Stimulated activated CD8-positive, alpha-beta memory T cell treated with anti-CD3 and anti-CD28 coated beads, Interleukin-4, amount 100 ng/mL, for 1 hour (primary cell): ENCODE measurements at places on chromosomes 6 and 20.

- no peak for DNase-seq
These were observed 43.5 kb downstream of the SIRPA start for GRCh38 chr20:1938464-1939269.

- DNase-seq = no peak
These were observed 17.0 kb downstream of the CRISP1 start for GRCh38 chr6:49849213-49849907.

GRCh38 chr20:55143601-55144000 lies 668.2 kb downstream of the DOK5 start:
- no peak for DNase-seq

DNA sequence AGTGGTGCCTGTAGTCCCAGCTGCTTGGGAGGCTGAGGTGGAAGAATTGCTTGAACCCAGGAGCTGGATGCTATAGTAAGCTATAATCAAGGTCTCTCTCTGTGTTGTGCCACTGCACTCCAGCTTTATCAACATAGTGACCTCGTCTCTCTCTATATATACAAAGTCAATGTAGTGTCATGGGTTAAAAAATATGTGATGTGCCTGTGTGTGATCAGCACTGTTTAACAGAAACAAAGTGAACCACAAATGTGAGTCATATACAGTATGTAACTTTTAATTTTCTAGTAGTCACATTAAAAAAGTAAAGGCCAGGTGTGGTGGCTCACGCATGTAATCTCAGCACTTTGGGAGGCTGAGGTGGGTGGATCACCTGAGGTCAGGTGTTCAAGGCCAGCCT lies 85.3 kb upstream of the RNF24 start:
- DNase-seq = no peak

- DNase-seq = no peak
These were observed 13.9 kb upstream of the SCUBE3 start for GRCh38 chr6:35199866-35200265.

DNA sequence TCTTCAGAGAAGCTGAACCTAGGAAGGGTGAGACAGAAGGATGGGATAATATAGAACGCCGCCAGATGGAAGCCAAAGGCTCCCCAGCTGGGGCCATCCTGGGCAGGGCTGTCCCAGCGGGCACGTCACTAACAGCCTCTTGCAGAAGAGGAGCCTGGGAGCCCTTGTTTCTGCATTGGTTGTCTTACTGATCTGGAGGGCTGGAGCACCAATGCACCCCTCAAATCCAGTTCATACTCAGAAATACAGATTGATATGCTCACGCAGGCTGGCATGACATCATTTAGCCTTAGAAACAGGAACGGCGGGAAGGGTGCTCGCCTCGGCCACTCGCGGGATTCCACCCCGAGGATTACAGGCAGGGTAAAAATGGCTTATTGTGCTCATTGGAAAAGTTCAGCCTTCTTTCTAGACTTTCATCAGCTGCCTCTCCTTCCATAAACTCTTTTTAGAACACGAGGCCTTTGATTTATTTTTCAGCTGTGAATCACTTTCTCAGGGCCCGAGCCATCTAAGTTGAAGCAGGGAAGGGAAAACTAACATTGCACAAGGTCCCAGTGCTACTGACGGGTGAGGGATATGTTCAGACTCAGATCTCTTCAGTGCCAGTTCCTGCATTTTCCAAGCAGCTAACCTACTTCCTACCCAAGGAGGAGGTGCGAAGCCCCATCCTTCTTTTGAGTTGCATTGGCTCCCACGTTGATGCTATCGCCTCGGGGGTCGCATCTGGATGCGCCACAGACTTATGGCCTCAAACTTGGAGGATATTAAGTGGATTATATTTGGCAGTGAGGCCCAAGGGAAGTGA lies 82.3 kb downstream of the GMPR start:
- DNase-seq = no peak

DNA sequence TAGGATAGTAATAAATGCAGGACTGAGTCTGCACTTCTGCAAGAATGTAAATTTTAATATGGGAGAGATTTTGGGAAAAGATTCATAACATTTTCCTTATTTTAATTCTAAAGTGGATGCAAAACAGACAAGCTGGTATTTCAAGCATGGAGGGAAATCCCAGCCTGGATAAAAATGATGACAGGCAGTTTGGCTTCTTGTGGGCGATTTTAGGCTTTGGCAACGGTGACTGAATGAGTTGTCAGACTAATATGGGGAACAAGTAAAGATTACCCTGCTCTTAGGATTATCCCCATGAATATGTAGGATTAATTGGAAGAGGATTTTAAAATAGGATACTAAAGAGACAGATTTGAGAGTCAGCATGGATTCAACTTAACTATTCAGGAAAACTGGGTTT lies 21.0 kb downstream of the OGFRL1 start:
- no peak for DNase-seq

GRCh38 chr6:140441256-140441655 lies 1066.8 kb upstream of the CITED2 start:
- DNase-seq = no peak

GRCh38 chr6:88366672-88367071 lies 200.5 kb upstream of the CNR1 start:
- no peak for DNase-seq

- no peak for DNase-seq
These were observed 19.5 kb downstream of the CMTR1 start for GRCh38 chr6:37452522-37452921.

DNA sequence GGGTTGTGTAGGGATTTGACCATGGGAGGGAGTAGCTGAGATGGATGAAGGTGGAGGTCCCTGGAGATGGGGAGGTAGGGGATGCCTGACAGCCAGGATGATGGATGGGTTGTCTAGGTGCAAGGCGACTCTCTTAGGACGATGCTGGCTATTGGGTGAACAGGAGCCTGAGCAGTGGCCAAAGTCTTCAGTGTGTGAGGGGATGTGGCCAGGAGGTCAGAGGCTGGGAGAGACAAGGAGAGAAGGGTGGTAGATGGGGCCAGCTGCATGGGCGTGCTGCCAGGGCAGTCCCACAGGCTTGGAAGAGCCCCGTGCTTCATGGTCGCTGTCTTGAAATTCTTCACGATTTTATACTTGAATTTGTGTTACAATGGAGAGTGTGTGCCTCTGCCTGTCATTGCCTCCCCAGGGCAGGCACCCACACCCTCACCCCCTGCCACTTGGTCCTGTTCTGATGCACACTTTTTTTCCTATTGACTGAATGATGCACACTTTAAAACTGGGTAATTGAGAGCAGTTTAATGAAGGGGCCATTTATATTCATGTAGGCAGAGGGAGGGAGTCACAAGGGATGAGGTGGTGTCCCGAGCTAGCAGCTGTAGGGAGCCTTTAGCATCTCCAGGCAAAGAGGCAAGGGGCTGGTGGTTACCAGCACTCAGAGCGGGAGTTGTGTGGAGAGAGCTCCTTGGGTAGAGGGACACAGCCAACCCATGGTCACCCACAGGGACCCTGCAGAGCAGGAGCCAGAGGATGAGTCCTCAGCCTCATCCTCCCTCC lies 120.7 kb downstream of the DHX35 start:
- no peak for DNase-seq

DNA sequence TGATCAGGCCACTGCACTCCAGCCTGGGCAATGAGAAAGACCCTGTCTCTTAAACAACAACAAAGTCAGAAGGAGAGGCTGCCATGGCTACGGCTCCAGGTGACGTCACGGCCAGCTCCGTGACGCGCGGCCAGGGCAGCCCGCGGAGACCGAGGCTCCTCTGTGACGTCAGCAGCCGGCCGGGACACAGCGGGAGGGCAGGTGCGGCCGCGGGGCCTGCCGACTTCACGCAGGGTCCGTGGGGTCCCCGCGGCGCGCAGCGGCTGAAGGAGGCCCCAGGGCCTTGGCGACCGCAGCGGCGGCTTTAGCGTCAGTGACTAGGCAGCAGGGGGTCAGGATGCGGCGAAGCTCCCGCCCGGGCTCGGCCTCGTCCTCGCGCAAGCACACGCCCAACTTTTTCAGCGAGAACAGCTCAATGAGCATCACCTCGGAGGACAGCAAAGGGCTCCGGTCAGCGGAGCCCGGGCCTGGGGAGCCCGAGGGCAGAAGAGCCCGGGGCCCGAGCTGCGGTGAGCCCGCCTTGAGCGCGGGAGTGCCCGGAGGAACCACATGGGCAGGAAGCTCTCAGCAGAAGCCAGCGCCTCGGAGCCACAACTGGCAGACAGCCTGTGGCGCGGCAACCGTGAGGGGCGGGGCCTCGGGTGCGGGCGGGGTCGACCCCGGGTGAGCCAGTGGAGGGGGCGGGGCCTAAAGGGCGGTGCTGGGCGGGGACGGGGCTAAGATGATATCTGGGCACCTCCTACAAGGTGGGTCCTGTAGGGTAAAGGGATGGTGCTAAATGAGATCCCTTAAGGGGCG lies at the start of gene SPAG4:
Gene SPAG4, plus strand, starts transcription at position 163 of the 798 bp plus-strand sequence. Its CDS starts 175 bp downstream, at position 338.
- peak; percentile 100 for DNase-seq

- DNase-seq = no peak
These were observed 168.3 kb downstream of the COL9A1 start for GRCh38 chr6:70134542-70134941.

DNA sequence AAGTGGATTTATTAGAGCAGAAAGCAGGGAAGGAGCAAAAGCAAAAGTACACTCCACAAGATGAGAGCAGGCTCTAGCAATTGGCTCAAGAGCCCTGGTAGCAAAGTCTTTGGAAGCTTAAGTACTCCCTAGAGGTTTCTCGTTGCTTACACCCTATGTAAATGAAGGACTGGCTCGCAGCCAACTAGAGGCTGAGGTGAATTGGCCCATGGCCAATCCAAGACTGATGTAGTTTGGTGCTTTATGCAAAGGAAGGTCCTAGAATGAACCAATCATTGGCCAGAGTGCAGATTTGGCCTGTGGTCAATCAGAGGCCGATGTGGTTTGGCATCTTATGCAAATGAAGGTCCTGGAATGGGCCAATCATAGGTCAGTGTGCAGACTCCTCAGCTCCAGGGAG lies 191.3 kb upstream of the ARID1B start:
- DNase-seq = no peak

- DNase-seq = no peak
These were observed 1.6 kb upstream of the SLC32A1 start for GRCh38 chr20:38722683-38723016.

DNA sequence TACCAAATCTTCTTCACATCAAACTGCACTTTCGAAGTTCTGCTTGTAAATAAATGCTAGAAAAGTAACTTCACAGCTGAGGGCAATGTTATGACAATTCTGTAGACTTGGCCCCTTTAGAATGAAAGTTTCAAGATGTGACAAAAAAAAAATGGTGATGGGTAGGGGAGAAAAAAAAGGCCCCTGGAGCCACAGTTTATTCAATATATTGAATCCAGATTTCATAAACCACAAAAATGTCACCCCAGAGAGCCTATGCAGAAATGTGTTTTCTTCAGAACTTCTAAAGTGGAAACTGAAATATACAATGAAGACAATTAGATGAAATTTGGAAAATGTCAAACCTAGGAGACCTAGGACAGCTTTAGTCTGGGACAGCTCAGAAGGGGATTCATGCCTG lies 143.1 kb downstream of the EDN3 start:
- DNase-seq = no peak

DNA sequence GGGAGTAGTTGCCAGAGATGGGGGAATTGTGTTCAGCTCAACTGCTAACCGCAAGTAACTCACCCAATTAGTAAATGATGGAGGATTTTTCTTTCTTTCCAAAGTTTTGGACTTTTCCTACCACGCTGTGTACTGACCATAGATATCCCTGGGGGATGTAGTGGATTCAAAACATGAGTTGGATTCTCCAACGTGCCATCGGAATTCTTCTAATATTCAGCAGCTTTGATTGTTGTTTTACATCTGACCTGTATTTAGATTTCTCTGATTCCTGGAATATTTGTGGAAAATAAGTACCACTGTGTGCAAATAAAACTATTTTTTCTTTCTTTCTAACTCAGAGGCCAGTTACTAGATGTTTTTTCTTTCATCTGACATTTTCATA lies 1.1 kb downstream of the CCDC170 start:
- DNase-seq = no peak

DNA sequence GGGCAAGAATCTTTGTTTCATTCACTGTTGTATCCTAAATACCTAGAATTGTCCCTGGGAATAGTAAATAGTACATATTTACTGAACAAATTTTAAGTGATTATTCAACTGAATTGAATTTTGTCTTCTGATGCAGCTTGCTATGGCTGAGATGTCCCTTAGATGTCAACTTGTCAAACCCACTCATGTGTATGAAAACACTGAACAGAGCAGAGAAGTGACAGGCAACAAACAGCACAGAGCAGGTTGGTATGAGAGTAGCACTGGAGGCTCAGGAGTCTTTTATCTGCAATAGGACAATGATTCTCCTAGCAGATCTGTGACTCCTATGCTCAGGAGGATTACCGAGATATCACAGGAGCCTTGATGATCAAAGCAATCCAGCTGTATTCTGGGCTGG lies 540.1 kb upstream of the CHD6 start:
- no peak for DNase-seq

DNA sequence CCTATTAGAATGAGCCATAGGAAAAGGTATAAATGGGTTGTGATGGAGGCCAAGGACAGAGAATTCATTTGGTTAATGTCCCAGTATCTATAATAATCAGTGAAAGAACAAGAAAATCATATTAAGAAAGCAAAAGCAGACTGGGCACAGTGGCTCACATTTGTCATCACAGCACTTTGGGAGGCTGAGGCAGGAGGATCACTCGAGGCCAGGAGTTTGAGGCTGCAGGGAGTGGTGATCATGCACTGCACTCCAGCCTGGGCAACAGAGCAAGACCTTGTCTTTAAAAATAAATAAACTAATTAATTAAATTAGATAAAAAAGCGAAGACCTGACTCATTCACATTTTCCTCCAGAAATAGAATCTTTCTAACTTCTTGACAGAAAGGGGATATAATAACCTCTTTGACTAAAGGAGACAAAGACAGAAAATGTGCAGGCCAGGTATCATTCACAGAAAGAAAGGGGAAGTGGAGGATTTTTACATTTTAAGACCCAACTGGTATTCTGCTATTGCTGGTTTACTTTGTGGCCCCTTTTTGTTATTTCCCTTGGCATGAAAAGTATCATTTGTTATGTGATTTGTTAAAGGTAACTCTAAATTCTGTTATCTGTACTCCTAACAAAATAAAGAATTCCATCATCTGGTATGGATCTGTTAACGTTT lies 31.9 kb upstream of the MAPK13 start:
- no peak for DNase-seq

- DNase-seq = no peak
These were observed 2.1 kb upstream of the ZKSCAN4 start for GRCh38 chr6:28254121-28254519.

DNA sequence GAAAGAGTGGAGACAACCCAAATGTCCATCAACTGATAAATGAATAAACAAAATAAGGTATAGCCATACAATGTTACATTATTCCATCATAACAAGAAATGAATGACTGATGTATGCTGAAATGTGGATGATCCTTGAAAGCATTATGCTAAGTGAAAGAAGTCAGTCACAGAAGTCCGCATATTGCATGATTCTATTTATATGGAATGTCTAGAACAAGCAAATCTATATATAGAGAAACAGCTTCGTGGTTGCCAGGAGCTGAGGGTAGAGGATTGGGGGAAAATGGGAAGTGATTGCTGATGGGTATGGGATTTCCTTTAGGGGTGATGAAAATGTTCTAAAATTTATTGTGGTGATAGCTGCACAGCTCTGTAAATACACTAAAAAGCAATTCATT lies 196.8 kb downstream of the ATXN1 start:
- no peak for DNase-seq

- DNase-seq = no peak
These were observed 3.8 kb upstream of the TNFAIP3 start for GRCh38 chr6:137863091-137863797.

GRCh38 chr6:82056567-82056966 lies 191.0 kb downstream of the IBTK start:
- no peak for DNase-seq
